AG04450 (cell line): ENCODE measurements at places on chromosomes 3 and 15. TPM values are rescaled to one million over a fixed set of nuclear protein-coding genes. Genes with fewer than 3 reads are reported as not detected.
A peak's percentile ranks its signal among the peaks of the same experiment; 100 is the strongest.

Gene PPM1M
- polyA plus RNA-seq: 29.2 and 34.4 TPM in 2 replicates

Gene REC114
- polyA plus RNA-seq: not detected in 2 replicates

Gene PLA1A
- not detected in 2 replicates for polyA plus RNA-seq

Gene CFAP161
- not detected in 2 replicates for polyA plus RNA-seq

Gene ZNF501
- 3.9 and 4.3 TPM in 2 replicates for polyA plus RNA-seq

Gene PROK2
- not detected in 2 replicates for polyA plus RNA-seq

Gene UPK1B
- polyA plus RNA-seq: 0.32 and 0.43 TPM in 2 replicates

GRCh38 chr3:181824961-181825360 lies 113.2 kb downstream of the SOX2 start:
- DNase-seq: no peak

DNA sequence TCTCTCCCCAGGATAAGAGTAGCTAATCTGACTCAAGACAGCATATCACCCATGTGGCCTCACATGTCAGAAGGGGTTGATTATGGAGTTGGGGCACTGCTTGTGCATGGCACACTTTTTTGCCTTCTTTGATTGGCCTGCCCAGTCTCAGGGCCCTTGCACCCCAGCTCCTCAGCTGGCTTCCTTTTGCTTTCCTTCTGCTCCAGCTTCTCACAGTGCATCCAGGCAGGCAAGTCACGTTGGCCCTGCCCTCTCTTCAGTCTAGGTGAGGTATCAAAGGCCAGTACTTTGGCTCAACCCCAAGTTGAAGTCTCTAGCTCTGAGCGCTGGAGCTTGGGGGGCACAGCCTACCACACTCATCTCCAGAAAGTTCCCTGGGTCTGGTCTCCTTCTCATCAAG lies 42.2 kb downstream of the NGRN start:
- DNase-seq: no peak

DNA sequence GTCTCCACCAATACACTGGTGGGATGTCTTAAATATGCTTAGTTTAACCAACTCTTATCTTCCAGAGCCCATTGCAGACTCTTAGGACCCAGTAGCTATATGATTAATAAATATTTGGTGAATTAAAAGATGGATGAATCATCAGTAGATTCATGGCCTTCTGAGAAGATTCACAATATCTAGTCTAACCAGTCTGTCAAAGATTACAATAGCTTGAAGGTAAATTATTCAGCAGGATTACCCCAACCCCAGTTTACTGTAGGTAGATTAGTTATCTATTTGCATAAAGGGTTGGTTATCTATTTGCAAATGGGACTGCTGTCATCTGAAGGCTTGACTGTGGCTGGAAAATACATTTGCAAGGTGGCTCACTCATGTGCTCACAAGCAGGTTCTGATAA lies 239.4 kb upstream of the THRB start:
- DNase-seq: no peak

DNA sequence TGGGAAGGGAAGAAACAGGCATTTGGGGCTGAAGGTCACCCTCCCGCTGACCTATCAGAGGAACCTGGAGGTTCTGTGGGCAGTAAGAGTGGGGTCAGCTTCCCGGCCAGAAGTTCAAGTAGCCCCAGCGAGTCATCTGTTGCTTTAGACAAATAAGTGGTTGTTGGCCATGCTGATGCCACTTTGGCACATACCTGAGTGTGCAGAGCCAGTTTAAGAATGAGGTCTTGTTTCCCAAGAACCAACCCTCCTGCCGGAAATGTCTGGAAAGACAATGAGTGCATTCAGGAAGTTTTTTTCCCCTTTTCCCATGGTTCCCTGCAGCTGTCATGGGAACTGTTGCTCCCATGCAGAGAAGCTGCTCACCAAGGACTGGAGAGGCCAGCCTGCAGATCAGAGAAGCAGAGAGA lies 166.7 kb downstream of the ZNF621 start:
- DNase-seq: no peak

DNA sequence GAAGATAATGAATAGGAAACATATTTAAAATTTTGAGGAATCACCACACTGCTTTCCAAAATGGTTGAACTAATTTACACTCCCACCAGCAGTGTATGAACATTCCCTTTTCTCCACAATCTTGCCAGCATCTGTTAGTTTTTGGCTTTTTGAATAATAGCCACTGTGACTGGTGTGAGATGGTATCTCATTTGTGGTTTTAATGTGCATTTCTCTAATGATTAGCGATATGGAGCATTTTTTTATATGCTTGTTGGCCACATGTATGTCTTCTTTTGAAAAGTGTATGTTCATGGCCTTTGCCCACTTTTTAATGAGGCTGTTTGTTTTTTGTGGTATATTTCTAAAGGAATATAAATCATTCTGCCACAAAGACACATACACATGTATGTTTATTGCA lies 166.3 kb downstream of the NECTIN3 start:
- DNase-seq: no peak

DNA sequence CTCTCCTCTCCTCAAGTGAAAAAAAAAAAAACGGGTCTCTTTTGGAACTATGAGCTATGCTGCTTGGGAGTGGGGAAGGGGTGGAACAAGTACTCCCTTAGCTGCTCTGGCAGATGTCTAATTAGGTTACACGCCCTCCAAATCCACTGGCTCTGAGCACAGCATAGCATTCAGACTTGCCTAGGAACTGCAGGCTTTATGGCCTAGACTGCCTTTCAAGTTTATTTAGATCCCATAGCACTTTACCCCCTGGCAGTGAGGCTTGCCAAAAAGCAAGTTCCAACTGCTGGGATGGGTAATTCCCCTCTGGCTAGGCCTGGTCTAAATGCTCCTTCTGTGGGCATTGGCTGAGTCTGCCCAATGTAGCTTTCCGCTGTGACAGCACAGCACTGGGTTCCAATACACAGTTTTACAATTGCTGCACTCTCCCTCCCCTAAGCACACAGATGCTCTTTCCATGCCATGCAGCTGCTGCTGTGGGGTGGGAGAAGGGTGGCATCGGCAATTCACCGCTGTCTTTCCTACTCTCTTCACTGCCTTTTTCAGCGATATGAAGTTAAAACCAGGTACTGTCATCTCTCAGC lies 152.8 kb downstream of the KCNAB1 start:
- DNase-seq: no peak

DNA sequence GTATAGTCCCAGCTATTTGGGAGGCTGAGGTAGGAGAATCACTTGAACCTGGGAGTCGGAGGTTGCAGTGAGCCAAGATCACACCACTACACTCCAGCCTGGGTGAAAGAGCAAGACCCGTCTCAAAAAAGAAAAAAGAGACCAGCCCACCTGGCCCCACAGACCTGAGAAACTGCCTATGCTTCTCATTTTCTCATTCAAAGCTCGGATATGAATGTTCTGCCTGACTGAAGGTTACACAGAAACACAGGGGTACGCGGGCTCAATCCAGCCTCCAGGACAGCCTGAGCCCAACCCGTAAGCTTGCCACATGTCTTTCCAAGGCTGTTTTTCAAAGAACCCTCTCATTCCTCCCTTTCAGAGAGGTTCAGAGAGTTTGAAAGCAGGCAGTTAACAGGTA lies 9.7 kb upstream of the LRRC15 start:
- no peak for DNase-seq

DNA sequence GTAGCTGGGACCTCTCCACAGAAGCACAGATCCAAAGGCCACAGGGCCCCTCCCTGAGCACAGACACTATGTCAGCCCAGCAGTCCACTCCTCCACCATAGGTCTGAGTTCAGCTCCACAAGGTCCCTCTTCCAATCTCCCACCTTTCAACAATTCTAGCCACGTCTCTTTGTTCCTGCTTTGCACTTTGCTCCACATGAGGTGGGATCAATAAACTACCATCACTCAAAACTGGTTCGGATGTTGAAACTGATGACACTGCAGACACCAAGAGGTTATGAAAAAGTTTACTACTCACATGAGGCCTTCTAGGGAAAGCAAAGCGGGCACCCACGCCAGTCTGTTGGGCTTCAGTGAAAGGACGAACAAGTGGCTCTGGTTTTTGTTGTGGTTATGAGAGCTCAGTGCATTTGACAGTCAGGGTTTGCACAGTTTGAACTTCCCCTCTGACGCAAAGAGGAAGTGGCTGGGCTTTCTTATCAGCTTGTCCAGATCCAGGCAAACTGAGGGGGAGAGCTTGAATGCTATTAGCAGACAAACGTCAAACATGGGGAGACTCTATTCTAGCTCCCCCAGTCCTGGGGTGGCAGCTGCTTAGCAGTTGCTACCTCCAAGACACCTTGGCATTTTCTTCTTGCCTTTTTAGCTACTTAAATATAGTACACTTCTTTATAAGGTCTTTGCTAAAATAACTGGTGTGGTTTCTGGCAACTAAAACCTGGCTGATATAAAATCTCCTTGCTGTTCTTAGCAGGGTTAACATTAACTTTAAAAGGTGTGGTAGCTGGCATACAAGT lies 37.8 kb downstream of the ZNF445 start:
- no peak for DNase-seq

DNA sequence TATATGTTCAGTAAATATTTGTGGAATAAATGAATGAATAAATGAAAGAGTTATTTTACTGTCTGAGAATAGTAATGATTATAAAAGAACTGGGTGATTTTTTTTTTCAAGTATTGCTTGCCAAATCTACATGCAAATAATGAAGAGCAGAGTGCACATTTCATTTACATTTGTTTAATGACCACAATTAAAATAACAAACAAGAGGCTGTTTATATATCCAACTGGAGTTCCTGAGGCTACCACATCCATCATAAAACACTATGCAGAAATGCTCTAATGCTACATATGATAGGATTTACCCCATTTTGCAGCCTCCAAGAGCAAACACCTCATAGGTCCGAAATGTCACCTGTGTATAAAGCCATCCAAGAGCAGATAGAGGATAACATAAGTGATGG lies 124.5 kb downstream of the ECT2 start:
- DNase-seq: no peak

GRCh38 chr3:127853681-127854080 lies 31.4 kb upstream of the MGLL start:
- no peak for DNase-seq

GRCh38 chr15:44536302-44536961 lies 515 bp upstream of the EIF3J start:
- peak; percentile 43 for DNase-seq

DNA sequence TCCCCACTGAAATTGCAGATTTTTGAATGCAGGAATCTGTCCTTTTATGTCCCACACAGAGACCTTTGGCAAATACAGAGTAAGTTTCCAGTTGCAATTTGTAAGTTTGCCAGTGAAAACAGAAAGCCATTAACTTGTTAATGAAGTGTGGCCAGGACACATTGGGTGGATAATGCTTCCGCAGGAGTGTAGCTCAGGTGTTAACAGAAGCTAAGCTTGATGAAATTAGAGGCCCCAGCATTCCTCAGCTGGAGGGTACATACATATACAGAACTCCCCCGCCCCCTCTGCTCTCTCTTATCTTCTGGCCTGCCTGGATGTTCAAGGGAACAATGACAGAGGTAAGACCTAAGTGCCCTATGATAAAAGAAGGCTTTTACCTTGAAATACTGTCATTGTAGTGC lies 8.1 kb upstream of the LRRC2 start:
- no peak for DNase-seq

GRCh38 chr3:3902161-3902560 lies 102.9 kb downstream of the LRRN1 start:
- no peak for DNase-seq

DNA sequence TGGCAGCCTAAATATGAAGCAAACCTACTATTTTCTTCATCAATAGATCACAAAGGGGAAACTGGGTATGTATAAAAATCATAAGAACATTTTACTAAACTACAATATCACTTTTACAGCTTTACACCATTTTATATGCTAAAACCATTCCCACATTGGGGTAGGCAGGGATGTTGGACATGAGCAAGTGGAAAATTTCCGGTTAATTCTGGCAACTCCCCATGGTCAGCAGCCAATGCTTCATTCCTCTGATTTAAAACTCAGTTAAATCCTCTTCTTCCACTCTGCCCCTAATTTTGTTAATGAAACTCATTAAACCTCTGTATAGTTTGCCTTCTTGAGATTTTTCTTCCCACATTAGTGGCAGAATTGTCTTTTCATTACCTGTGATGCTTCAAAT lies 552.5 kb upstream of the NECTIN3 start:
- no peak for DNase-seq

- DNase-seq: no peak
Measured at GRCh38 chr3:4601892-4602291, 108.7 kb downstream of the ITPR1 start.

DNA sequence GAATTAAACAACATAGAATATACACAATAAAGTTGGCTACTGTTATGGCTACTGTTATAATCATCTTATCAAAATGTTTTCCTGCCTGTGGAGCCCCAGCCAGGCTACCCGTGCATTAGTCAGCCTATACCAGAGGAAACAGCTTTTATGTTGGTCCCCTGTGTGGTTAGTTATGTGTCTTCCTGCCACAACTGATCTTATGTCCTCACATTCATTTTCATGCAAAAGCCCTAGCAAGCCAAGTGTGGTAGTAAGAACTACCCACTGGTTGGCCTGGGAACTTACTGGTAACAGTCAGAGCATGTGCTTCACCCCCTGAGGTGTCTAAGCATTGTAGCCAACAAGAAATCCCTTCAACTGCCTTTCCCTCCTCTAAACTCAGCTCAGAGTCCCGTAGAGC lies 21.8 kb downstream of the MGLL start:
- DNase-seq: no peak

DNA sequence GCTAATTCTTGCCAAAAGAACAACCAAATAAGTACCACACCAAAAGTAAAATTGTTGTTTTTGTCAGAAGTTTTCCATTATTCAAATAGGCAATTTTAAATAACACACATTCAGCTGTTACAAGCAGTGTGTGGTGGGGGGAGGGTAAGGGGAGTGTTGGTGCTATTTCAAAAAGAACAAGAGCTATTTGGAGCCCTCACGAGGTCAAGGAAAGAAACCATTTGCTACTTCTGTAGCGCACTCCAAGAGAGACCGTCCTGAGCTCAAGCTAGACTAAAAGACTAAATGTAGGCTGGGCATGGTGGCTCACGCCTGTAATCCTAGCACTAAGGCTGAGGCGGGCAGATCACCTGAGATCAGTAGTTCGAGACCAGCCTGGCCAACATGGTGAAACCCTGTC lies 21.2 kb upstream of the IGF2BP2 start:
- no peak for DNase-seq
